ENCODE measurements at places on chromosomes 13 and 19.

- DNase-seq = no peak
Measured at GRCh38 chr13:80303225-80303811, 37.6 kb downstream of the SPRY2 start.

- DNase-seq = no peak
Measured at GRCh38 chr13:79349011-79349410, 57.0 kb downstream of the RBM26 start.

- DNase-seq = no peak
Measured at GRCh38 chr19:29062475-29063435, 150.2 kb downstream of the UQCRFS1 start.

GRCh38 chr19:57406516-57407123 lies 4.3 kb upstream of the ZNF17 start:
- peak; percentile 68 for DNase-seq

DNA sequence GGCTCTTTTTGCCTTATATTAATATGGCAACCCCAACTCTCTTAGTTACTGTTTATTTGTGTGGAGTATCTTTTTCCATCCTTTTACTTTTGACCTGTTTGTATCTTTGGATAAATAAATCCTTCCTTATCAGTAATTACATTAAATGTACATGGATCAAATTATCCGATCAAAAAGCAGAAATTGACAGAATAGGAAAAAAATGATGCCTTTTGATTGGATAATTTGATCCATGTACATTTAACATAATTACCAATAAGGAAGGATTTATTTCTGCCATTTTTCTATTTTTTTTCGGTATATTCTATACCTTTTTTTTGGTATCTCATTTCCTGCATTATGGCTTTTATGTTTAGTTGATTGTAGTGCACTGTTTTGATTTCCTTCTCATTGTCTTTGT lies 57.2 kb downstream of the ZMYM2 start:
- no peak for DNase-seq

- DNase-seq = no peak
Measured at GRCh38 chr13:92232871-92233270, 834.5 kb downstream of the GPC5 start.

DNA sequence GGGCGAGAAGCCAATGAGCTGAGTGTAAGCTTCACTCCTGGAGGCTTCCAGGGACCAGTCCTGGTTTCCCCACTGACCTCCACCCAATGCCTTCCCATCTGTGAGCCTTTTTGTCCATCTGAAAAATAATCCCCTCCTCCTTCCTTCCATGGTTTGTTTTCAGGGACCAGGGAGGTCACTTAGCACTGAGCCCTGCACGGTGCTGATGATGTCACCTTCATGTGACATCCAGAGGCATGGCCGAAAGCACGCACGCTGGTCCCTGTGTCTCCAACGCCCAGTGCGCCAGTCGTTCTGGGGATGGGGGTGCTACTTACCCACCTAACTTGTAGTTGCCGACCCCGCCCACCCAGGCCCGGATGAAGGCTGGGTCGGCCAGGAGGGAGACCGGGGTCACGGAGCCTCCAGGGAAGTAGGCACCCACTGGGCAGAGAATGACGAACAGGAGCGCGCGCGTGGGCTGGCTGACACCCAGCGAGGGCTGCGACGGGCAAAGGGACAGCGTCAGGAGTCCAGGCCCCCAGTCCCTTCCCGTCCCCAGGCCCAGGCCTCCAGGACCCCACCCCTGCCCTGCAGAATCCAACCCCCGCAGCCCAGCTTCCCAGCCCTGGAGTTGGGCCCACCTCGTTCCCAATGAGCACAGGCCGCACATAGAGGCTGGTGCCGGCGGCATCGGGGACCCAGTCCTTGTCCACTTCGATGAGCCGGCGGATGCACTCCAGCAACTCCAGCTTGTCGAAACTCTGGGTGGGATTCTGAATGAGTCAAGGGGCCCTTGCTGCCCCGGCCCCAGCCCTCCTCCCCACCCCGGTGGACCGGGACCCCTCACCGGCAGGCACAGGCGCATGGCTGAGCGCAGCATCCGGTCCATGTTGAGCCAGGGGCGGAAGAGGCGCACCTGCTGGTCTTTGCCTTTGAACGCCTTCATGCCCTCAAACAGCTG lies 11.2 kb downstream of the BCAT2 start:
- DNase-seq = no peak

DNA sequence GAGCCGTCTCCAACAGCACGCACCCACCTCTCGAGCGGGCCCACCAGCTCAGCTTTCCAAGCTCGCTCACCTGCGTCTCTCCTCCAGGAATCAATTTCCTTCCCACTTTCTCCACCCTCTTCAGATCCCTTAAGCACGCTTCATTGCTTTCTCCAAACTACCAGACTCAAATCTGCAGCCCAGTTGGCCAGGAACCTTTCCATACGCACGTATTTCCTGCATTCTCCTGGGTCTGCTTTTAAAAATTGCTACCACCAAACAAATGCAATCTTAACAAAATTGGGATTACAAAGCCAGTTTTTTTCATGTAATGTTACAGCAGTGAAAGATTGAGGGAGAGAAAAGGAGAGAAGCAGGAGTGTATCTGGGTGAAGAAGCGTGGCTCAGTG lies 1.5 kb downstream of the ENOX1 start:
- no peak for DNase-seq

- no peak for DNase-seq
Measured at GRCh38 chr13:30319130-30319529, 11.8 kb upstream of the KATNAL1 start.

DNA sequence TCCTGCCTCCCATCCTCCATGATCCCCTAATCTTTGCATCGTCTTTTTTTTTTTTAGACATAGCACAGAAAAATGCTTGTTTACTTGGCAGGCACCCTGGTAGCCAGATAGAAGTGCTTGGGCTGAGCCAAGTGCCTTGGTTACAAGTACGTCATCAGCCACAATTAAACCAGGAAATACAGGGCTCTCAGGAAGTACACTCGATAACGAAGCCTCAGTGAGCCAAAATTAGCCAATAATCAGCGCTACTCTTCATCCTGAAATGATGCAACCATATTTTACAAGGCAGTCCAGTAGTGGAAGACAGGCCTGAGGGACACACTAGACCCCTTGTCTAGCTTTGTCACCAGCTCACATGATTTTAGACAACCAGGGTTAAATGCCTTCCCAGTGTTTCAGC lies 194.0 kb upstream of the NBEA start:
- DNase-seq = peak; percentile 99
